Large intestine (tissue), 12 donors: ENCODE measurements at places on chromosomes 13 and 19. TPM values are rescaled to one million over a fixed set of nuclear protein-coding genes. Genes with fewer than 3 reads are reported as not detected.
A peak's percentile ranks its signal among the peaks of the same experiment; 100 is the strongest.

KCNK6 gene
- polyA plus RNA-seq, result 4.7 TPM

IQCN gene
- 5.5 TPM for polyA plus RNA-seq

HSD17B14 gene
- 78.1 TPM for polyA plus RNA-seq

SBSN gene
- polyA plus RNA-seq, result not detected

DNA sequence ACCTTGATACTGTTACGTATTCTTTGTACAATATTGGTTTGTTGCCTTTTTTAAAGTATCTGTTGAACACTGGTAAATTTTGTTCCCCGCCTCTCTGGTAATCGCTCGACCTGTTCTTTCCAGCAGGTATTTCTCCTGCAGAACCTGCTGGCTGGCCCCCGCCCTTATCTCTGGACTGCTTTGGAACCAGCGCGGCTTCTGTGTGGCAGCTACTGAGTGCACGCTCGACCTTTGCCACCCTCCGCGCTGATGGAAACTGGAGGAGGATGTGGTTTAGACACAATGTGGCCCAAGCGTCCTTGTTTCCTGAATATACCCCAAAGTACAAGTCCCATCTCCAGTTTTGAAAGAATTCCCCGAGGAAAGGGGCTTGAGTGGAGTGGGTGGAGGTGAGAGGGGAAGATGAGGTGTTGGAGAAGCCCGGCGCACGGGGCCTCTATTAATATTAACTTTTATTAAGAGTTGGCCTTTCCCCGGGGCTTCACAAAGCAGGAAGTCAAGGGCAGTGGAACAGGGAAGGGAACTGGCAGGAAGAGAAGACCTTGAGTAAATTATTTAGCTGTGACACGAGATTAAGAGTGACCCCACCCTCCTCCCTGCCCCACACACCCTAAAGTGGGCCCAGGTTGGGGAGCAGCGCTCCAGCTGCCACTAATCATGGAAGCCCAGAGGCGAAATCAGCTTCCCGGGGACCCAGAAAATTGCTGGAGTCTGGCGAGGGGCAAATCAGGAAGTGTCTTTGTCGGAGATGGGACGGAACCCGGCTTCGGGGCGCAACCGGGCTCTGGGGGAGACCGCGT, 16.0 kb downstream of the CDX2 start:
- peaks cover 30% of the 10 kb centered on the region for H3K27me3 ChIP-seq
- peaks cover 10% of the 10 kb centered on the region for H3K4me1 ChIP-seq
- H3K4me3 ChIP-seq, result peak overlapping the region; percentile 64

- no peaks in the 10 kb centered on the region for H3K27me3 ChIP-seq
- H3K4me1 ChIP-seq, result peaks cover 4% of the 10 kb centered on the region
- H3K4me3 ChIP-seq, result no peak overlapping the region
- DNase-seq, result no peak
- no peaks in the 10 kb centered on the region for H3K36me3 ChIP-seq
- no peak overlapping the region for H3K27ac ChIP-seq
Observed at GRCh38 chr19:6518145-6518911, 12.5 kb upstream of the TNFSF9 start.

- no peaks in the 10 kb centered on the region for H3K27me3 ChIP-seq
- no peak overlapping the region for H3K27ac ChIP-seq
- H3K36me3 ChIP-seq, result no peaks in the 10 kb centered on the region
- peak; percentile 41 for DNase-seq
- peaks cover 20% of the 10 kb centered on the region for H3K4me1 ChIP-seq
Observed at GRCh38 chr13:80131204-80131603, 209.7 kb downstream of the SPRY2 start.

DNA sequence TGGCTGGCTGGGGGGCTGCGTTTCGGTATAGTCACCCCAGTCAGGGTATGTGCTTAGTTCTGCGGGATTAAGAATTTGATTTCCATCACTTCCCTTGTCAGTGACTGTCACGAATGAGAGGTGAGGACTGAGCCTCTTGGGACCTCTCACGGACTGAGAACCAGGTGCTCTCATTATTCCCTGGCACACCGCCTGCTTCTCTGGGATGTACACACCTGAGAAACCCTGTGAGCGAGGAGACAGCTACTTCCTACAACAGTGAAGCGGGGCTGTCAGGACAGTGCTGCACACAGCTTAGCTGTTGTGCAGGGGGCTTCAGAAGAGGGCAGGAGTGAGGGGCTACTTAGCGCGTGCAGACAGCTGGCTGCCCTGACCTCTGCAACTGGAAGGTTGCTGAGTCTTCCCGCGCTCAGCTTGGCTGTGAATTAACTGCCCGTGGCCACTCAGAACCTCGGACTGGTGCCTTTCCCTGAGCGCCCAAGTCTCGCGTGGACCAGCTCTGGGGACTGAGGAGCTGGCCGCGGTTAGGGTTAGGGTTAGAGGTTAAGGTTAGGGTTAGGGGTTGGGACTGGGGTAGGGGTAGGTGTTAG, 65.3 kb upstream of the MCF2L start:
- H3K4me1 ChIP-seq, result peaks cover 9% of the 10 kb centered on the region
- H3K27me3 ChIP-seq, result no peaks in the 10 kb centered on the region
- no peak overlapping the region for H3K27ac ChIP-seq
- peaks cover 10% of the 10 kb centered on the region for H3K36me3 ChIP-seq

- no peaks in the 10 kb centered on the region for H3K4me1 ChIP-seq
- no peak overlapping the region for H3K4me3 ChIP-seq
- peaks cover 51% of the 10 kb centered on the region for H3K36me3 ChIP-seq
Observed at GRCh38 chr19:16554776-16555175, 12.5 kb upstream of the CHERP start.

DNA sequence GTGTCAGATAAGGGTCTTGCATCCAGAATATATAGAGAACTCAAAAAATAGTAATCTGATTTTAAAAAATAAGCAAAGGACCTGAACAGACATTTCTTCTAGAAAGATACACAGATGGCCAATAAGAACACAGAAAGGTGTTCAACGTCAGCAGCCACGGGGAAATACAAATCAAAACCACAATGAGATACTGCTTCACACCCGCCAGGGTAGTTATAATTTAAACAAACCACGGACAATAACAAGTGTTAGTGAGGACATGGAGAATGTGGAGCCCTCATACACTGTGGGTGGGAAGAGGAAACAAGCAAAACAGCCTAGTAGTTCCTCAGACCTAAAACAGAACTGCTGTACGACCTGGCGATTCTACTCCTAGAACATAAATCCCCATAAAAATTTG, 26.7 kb upstream of the NAPA start:
- H3K27ac ChIP-seq, result no peak overlapping the region
- peaks cover 24% of the 10 kb centered on the region for H3K27me3 ChIP-seq
- no peak for DNase-seq

DNA sequence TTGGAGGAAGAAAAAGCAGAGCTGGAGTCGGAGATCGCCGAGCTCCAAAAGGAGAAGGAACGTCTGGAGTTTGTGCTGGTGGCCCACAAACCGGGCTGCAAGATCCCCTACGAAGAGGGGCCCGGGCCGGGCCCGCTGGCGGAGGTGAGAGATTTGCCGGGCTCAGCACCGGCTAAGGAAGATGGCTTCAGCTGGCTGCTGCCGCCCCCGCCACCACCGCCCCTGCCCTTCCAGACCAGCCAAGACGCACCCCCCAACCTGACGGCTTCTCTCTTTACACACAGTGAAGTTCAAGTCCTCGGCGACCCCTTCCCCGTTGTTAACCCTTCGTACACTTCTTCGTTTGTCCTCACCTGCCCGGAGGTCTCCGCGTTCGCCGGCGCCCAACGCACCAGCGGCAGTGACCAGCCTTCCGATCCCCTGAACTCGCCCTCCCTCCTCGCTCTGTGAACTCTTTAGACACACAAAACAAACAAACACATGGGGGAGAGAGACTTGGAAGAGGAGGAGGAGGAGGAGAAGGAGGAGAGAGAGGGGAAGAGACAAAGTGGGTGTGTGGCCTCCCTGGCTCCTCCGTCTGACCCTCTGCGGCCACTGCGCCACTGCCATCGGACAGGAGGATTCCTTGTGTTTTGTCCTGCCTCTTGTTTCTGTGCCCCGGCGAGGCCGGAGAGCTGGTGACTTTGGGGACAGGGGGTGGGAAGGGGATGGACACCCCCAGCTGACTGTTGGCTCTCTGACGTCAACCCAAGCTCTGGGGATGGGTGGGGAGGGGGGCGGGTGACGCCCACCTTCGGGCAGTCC, 5.0 kb downstream of the FOSB start:
- no peak overlapping the region for H3K4me3 ChIP-seq
- H3K4me1 ChIP-seq, result peaks cover 20% of the 10 kb centered on the region
- H3K36me3 ChIP-seq, result no peaks in the 10 kb centered on the region
- H3K27ac ChIP-seq, result no peak overlapping the region
- peaks cover 53% of the 10 kb centered on the region for H3K27me3 ChIP-seq

GRCh38 chr13:49400755-49401659, 42.9 kb downstream of the CAB39L start:
- DNase-seq, result peak; percentile 68
- no peaks in the 10 kb centered on the region for H3K27me3 ChIP-seq
- H3K4me1 ChIP-seq, result peaks cover 5% of the 10 kb centered on the region
- H3K36me3 ChIP-seq, result no peaks in the 10 kb centered on the region
- H3K27ac ChIP-seq, result peak overlapping the region; percentile 54
- no peak overlapping the region for H3K4me3 ChIP-seq

DNA sequence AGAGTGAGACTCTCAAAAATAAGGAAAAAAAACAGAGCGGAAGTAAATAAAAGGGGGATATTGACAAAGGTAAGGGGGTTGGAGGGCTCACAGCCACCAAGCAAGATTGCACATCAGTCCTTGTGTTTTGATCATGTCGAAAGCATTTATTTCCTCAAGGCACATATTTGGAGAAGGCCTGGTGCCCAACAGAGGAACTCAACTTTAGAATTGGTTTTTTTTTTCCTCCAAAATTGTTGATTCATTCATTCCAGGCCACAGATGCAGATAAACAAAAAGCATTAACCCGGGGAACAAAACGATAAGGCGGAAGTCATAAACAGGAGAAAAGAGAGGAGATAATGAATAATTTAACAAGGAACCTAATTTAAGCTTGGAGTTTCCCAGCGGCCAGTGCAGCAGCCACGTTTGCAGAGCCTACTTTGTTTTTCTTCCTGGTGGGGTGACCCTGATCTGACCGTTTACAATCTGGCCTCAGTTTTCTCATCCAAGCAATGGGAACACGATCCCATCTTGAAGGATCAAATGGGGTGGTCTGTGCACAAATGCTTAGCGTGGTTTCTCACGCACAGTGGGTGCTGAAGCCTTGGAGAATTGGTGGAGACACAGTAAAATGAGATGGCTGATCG, 2.1 kb upstream of the PTPRS start:
- no peak overlapping the region for H3K27ac ChIP-seq
- H3K4me1 ChIP-seq, result peaks cover 6% of the 10 kb centered on the region
- peaks cover 33% of the 10 kb centered on the region for H3K27me3 ChIP-seq

DNA sequence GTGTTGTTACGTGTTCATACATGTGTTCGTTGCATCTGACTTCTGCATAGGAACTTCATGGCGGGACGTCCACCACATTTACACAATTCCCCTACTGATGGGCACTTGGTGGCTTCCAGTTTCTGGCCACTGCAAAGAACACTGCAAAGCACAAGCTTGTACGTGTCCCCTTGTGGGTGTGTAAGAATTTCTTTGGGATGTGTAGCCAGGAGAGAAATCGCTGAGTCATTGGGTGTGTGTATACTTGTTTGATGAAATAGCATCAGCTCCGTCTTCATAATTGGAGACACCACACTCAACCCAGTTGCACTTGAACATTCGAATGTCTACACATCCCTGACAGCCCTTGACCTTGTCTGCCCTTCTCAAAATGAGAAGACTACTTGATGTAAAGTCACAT, 19.2 kb downstream of the KLK5 start:
- no peaks in the 10 kb centered on the region for H3K4me1 ChIP-seq
- no peak overlapping the region for H3K4me3 ChIP-seq
- no peak overlapping the region for H3K27ac ChIP-seq
- H3K27me3 ChIP-seq, result peaks cover 11% of the 10 kb centered on the region
- H3K36me3 ChIP-seq, result no peaks in the 10 kb centered on the region

DNA sequence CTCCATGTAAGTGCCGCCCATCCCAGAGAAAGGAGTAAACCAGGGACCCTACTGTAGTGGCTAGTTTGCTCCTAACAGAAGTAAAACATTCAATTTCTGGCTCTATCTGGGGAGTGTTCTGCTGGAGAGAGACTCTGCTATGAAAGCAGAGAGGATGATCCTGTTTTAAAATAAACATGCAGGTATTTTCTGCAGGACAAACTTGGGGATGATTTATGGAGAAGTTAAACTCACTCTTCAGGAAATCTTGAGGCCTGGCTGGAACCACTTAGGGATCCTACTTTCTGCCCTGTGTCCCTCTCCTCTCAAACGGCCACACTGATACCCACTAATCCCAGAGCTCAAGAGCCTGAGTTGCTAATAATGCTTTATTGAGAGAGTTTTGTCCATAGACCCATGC, 281.1 kb downstream of the DNAJC15 start:
- no peak overlapping the region for H3K4me3 ChIP-seq
- peaks cover 5% of the 10 kb centered on the region for H3K4me1 ChIP-seq
- peaks cover 6% of the 10 kb centered on the region for H3K27me3 ChIP-seq
- no peak overlapping the region for H3K27ac ChIP-seq
- no peaks in the 10 kb centered on the region for H3K36me3 ChIP-seq
- DNase-seq, result no peak

- H3K27ac ChIP-seq, result no peak overlapping the region
- peaks cover 11% of the 10 kb centered on the region for H3K4me1 ChIP-seq
- DNase-seq, result no peak
- peaks cover 11% of the 10 kb centered on the region for H3K27me3 ChIP-seq
- H3K4me3 ChIP-seq, result no peak overlapping the region
- H3K36me3 ChIP-seq, result no peaks in the 10 kb centered on the region
Observed at GRCh38 chr13:61417086-61417570, 1.5 kb upstream of the PCDH20 start.

DNA sequence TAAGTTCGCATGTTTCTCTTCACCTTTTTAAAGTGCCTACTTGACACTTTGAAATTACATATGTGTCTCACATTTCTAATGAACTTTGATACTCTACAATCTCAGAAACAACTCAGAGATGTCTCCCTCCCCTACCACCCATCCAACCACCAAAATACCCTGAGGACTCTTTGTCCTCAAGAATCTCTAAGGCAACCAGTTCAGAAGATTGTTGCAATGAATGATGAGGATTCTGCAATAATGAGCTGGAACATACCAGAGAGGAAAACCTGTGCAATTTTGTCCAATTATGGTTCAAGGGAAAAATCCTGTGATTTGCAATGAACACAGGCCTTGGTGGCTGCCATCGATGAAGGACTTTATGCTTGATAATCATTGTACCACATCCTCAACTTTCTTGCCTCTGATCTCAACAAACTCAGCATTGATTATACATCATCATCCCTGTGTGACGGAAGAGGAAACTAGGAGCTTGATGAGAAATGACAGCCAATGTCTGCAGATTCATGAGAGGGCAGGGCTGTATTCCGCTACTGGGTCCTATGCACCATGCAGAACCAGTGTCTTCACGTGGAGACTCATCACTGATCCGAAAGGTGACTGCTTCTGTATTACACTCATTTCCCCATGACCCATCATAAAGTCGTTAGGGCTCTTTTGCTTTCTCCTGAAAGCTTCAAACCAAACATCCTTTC, 1.1 kb downstream of the FPR1 start:
- H3K4me3 ChIP-seq, result no peak overlapping the region
- H3K27ac ChIP-seq, result no peak overlapping the region
- H3K36me3 ChIP-seq, result no peaks in the 10 kb centered on the region
- H3K4me1 ChIP-seq, result no peaks in the 10 kb centered on the region
- no peak for DNase-seq

DNA sequence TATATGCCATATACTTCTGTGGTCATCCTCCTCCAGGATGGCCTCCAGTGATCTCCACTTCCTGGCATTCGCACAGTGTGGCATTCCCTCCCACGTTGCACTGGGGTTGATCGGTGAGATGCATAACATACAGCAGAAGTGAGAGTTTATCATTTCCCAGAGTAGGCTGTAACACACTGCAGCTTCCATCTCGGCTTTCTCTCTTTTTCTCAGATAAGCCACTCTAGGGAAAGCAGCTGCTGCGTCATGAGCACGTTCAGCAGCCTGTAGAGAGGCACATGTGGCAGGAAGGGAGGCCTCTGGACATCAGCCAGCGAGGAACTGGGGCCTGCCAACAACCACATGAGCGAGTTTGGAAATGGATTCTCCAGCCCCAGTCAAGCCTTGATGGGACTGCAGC, 807.1 kb downstream of the DIAPH3 start:
- H3K4me3 ChIP-seq, result no peak overlapping the region
- no peaks in the 10 kb centered on the region for H3K27me3 ChIP-seq
- H3K36me3 ChIP-seq, result no peaks in the 10 kb centered on the region
- no peaks in the 10 kb centered on the region for H3K4me1 ChIP-seq
- no peak for DNase-seq
